Stimulated activated CD4-positive, alpha-beta T cell treated with anti-CD3 and anti-CD28 coated beads, Interleukin-1b, Interleukin-23, amount 100 ng/mL, for 24 hours (primary cell): ENCODE measurements at places on chromosomes 16 and 17.
A peak's percentile ranks its signal among the peaks of the same experiment; 100 is the strongest.

DNA sequence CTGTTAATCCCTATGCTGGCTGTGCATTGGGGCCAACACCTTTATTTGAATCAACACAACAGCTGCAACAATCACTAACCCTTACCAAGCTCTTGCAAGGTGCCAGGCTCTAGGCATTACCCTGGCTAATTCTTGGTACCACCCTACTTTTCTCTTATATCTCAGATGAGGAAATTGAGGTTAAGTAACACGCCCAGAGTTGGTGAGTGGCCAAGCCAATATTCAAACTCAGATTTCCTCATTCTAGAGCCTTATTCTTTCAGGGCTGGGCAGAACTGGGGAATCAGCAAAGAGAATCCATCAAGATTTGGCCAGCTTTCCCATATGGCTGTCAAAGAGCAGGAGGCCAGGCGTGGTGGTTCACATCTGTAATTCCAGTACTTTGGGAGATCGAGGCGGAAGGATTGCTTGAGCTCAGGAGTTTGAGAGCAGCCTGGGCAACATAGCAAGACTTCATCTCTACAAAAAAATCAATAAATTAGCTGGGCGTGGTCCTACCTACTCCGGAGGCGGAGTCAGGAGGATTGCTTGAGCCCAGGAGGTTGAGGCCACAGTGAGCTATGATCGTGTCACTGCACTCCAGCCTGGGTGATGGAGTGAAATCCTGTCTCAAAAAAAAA, 23.7 kb downstream of the ARSG start:
- no peak for DNase-seq

GRCh38 chr16:56551796-56552738, 12.8 kb upstream of the MT4 start:
- no peak for DNase-seq

DNA sequence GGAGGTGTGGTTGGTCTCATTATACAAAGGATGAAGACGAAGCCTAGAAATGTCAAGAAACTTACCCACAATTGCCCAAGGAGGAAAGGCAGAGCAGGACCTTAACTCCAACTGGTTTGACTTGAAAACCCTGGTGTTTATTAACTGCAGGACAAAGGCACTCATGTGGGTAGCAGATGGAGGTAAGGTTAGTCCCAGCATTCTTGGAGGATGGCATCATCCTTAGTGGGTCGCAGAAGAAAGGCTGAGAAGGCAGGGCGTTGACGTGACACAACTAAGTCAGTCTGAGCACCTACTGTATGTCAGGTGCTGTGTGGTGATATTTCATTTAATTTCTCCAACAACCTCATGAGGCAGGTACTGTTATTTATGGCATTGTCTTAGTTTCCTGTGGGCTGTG, 101.3 kb downstream of the HAPSTR1 start:
- no peak for DNase-seq

- peak; percentile 34 for DNase-seq
These were observed 36.6 kb upstream of the TMEM132E start for GRCh38 chr17:34542700-34543336.

GRCh38 chr16:59632276-59632855, 898.2 kb upstream of the GOT2 start:
- no peak for DNase-seq

GRCh38 chr17:82503094-82503727, 16.3 kb upstream of the FOXK2 start:
- DNase-seq: no peak

DNA sequence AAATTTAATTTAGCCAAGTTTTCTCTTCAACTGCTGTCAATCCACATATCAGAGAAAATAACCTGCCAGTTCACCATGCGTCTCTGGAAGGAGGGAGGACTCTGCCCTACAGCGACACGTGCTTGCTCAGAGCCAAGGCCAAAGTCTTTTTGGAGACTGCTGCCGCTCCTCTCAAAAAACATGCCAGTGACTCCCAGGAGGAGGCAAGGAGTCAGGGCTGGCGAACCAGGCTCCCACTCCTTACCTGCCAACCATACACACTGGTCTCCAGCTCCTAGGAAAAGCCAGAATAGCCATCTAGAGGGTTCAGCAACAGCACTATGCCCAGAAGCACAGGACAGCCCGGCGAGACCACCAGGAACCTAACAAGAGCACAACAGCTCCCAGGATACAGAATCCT, 73.0 kb downstream of the ANKRD11 start:
- no peak for DNase-seq

GRCh38 chr17:77722366-77722765, 236.1 kb upstream of the TNRC6C start:
- DNase-seq: no peak

- no peak for DNase-seq
These were observed 18.6 kb upstream of the CLTC start for GRCh38 chr17:59601130-59601529.

- no peak for DNase-seq
These were observed 890 bp downstream of the TOB1 start for GRCh38 chr17:50865060-50865867.

GRCh38 chr17:68849673-68850610, 105.2 kb downstream of the ABCA8 start:
- no peak for DNase-seq

DNA sequence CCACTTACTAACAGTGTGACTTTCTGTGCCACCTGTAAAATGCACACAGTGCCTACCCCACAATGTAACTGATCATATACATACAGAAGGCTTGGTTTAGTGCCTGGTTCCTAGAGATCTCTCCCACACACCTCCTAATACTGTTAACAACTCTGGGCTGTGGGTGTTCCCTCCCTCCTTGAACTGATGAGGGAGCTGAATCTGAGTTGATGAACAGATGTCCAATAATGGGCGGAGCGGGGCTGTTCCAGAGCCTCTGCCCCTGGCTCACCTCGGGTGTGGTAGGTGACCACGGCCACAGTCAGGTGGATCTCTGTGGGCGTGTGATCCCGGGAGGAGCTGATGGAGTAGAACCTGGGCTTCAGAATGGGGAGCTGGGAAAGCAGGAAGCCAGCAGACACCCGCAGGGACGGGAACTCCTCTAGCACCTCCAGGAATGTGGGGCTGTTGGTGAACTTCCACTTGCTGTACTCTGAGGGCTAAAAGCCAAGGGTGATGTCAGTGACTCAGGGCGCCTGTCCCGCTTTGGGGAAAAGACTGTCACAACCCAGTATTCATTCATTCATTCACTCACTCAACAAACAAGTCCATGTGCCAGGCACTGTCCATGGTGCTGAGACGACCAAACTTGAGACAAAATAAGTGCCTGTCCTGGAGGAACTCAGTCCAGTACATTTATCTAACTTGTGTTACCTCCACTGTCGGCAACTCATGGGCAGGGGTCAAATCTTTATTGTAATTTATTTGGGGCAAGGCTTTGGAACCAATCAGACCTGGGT, 37.6 kb downstream of the NOS2 start:
- DNase-seq: no peak

GRCh38 chr16:12425134-12425941, 378.3 kb downstream of the CPPED1 start:
- no peak for DNase-seq

DNA sequence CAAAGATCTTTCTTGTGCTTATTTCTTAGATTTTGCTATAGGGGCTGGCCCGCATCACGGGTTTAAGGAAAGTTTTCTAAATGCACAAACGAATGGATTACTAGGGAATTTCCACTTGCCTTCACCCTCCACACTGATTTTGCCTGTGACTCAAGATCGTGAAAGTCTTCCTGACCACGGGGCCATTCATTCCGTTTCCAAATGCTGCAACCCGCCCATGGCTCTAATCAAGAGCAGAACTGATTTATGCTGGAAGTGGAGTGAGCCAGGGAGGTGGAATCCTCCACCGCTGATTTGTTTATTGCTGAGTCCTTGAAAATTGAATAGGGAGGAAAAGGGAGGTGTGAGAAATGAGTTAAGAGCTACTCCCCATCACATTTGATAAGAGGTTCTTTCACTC, 52.4 kb downstream of the CA10 start:
- no peak for DNase-seq

- DNase-seq: no peak
These were observed 7.5 kb upstream of the CEP131 start for GRCh38 chr17:81230043-81230820.

DNA sequence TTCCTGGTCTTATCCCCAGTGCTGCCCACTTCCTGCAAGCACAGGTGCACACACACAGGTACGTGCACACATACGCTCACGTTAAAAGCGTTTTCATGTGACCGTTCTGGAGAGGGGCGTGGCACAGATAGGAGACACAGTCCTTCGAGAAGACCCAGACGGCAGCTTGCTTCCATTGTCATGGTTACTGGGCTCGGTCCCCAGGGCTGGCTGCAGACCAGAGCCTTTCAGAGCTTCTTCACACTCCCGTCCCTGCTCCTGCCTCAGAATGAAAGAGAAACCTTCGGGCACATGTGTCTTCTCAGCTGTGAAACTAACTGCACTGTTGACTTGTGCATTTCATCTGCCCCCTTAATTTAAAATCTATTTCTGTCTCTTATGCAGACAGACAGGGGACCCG, 154.2 kb downstream of the PITPNC1 start:
- DNase-seq: no peak

- DNase-seq: no peak
These were observed 57.3 kb downstream of the RAP1GAP2 start for GRCh38 chr17:2853283-2854142.

GRCh38 chr17:81527591-81528383, at the start of gene FSCN2:
FSCN2 (plus strand) TSS chr17:81528377; CDS start chr17:81528532, 155 bp downstream.
- DNase-seq: no peak

GRCh38 chr17:69331756-69332155, 4.8 kb upstream of the ABCA5 start:
- no peak for DNase-seq

DNA sequence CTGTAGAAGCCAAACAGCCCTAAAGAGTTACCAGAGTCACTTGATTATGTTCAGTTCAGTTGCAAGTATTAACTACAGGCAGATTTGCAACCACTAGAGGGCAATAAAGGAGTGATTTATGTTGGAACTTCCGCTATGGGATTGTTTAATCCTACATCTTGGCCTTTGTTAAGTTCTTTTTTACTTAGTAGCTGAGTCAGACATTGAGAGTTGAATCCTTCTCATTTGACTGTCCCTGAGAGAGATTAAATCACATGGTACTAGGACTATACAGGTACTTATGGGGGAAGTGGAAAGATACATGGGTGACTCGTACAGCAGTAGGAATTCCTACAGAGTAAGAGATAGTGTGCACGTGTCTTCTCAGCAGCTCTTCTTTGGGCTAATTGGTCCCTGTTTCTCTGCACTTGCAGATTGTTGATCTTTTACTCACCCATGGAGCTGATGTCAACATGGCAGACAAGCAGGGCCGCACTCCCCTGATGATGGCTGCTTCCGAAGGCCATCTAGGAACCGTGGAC, 40.3 kb downstream of the CYB561 start:
- DNase-seq: no peak

DNA sequence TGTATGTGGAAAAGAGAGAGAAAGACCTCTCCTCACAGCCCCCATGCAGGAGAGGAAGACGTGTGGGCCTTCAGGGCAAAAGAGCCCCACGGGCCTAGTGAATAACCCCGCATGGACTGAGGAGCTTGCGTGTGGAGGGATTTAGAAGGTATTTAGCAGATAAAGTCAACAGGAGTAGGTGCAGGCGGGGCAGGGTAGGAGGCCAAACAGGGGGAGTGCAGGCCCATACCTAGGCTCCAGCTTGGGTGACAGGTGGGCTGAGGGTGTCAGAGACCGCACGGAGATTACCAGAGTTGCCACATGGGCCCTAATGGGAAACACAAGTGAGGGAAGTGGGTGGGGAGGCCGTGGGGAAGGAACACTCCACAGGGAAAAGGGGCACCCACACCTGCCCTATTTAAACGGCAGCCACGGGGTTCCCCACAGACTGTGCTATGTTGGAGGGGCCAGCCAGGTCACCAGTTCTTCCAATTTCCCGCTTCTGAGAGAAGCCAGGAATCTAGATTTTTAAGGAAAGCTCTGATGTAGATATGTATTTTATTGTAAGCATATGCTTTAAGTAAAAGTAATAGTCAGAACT, 8.2 kb upstream of the CNGB1 start:
- no peak for DNase-seq

DNA sequence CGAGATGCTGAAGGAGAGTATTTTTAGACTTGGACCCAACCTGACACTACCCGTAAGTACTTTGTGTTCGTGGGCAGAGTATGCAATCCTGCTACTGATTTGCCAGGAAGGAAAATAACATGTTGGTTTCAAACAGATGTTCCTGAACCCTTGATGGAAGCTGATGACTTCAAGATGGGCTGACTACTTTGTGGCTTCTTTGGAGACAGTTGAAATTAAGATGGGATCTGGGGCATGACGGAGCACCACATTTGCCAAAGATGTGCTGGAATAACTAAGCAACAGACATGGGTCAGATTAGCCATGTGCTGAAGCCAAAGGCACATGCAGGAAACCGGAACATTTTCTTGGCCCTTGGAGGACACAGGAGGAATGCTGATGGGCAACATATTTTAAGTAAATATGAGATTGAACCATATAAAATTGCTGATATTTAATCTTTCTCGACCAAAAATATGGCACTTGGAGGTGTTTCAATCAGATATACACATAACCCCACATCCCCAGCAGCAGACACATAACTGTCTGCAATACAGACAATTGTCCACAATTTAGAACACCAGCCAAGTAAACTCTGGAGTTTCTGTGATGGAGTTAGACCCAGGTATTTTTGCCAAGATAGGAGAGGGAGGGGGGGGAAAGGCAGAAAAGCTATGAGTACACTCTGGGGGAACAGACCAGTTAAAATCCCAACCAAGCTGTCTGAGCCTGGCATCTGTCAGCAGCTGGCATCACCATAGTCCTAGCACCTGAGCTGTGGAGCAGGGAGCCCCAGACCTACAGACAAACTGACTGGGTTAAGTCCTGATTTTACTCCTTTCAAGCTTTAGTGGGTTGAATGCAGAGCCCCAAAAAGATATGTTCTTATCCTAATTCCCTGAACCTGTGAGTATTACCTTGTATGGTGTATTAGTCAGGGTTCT, 329.4 kb upstream of the CDH5 start:
- no peak for DNase-seq

- no peak for DNase-seq
These were observed 23.7 kb downstream of the CLEC3A start for GRCh38 chr16:78045865-78046581.

- DNase-seq: no peak
These were observed 71.4 kb downstream of the ABR start for GRCh38 chr17:1108478-1108764.

DNA sequence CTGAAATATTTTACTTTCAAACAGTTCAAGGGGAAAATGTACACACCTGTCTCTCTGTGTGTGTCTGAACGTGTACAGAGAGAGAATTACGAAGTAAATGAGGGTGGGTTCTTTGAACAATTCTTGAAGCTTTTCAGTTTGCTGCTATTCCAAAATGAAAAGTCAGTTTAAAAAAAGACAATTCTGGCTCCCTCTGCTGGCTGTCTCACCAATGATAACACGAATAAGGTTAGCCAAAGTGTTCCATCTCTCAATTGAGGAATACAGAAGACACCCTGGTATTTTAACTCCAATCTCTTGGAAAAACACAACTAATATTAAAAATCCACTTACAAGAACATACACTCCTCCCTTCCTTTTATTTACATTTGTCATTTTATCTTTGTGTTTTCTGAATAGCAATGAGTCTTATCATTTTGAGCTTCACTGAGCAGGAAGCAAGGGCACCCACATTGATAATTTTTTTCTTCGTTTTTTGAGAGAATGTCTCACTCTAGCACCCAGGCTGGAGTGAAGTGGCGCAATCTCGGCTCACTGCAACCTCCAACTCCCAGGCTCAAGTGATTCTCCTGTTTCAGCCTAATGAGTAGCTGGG, 20.5 kb downstream of the EFTUD2 start:
- no peak for DNase-seq

GRCh38 chr17:50117202-50118051, 12.5 kb downstream of the SAMD14 start:
- no peak for DNase-seq
